Mesenchymal stem cell (in vitro differentiated cells and primary cell): ENCODE measurements at places on chromosomes 6 and 20.

GRCh38 chr6:163712981-163713380, 298.5 kb downstream of the QKI start:
- DNase-seq, result no peak

GRCh38 chr6:14729129-14729871, 516.6 kb upstream of the JARID2 start:
- no peak for DNase-seq

GRCh38 chr20:54090230-54091119, 20.1 kb upstream of the BCAS1 start:
- no peak for DNase-seq

DNA sequence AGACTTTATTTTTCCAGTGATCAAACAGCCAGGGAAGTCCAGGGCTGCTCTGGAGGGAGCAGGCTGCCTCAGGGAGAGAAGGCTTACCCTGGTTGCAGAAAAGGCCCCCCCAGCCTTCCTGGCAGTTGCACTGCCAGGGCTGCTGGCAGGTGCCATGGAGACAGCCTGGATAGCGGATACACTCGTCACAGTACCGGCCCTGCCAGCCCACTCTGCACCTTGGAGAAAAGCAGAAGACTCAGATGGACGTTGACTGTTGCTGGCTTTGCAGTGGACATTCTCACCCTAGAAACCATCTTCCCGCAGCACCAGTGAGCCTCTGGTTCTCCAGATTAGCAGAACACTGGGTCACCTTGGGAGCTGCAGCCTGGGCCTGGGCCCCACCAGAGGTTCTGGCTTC, 5.4 kb downstream of the DLL1 start:
- no peak for DNase-seq

DNA sequence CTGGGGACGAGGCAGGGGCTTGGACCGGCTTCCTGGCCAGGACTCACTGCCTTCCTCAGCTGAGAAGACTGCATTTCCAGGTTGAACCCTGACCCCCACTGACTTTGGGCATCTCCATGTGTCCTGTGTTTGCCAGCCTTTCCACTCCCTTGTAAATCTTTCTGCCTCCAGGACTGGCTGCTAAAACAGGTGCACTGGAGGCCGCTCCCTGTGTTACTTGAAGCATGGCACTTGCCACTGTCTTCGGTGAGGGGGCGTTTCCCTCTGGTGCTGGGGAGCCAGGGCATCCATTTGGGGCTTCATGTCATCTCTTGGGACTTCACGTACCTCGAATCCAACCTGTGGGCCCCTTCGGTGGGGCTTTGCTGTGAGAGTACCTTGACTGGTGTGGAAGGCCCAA, 6.7 kb upstream of the RBM38 start:
- no peak for DNase-seq

- no peak for DNase-seq
These were observed 273.3 kb upstream of the IRAK1BP1 start for GRCh38 chr6:78593898-78594667.

DNA sequence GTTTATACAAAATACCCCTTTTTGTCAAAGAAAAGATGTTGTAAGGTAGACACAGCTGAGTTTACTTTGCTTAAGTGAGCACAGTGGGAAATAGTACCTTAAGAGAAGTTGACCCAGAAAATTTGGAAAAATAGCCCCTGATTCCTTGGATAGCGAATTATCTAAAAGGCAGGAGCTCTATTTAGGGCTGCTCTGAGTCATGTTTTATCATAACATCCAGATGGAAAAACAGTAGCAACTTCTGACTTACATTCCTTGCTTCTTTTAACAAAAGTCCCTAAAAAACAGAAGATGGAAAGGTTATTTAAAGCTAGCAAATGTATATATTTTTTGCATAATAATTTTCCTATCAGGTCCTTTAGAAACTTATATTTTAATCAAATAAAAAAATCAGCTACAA, 59.0 kb downstream of the THEMIS start:
- peak; percentile 6 for DNase-seq

- DNase-seq, result no peak
These were observed 66.9 kb upstream of the CDH4 start for GRCh38 chr20:61185181-61185580.

DNA sequence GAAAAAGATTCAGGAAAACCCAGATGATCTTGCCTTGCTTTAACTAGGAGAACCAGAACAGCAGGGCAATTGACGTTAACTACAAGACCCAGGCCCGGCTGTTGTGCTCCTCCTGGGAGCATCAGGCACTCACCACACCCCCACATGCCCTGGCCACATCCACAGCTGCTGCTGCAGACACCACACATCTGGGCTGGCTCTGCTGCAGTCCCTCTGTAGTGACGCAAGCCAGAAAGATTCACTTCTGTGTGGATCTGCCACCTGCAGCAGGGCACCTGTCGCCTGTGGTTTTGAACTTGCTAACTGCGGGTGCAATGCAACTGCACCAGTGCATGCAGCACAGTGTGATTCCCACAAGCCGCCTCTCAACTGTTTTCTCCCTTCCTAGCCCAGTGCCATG, 228.8 kb downstream of the SYNDIG1 start:
- no peak for DNase-seq

- no peak for DNase-seq
These were observed 98.3 kb upstream of the FRMD1 start for GRCh38 chr6:168177103-168177891.

DNA sequence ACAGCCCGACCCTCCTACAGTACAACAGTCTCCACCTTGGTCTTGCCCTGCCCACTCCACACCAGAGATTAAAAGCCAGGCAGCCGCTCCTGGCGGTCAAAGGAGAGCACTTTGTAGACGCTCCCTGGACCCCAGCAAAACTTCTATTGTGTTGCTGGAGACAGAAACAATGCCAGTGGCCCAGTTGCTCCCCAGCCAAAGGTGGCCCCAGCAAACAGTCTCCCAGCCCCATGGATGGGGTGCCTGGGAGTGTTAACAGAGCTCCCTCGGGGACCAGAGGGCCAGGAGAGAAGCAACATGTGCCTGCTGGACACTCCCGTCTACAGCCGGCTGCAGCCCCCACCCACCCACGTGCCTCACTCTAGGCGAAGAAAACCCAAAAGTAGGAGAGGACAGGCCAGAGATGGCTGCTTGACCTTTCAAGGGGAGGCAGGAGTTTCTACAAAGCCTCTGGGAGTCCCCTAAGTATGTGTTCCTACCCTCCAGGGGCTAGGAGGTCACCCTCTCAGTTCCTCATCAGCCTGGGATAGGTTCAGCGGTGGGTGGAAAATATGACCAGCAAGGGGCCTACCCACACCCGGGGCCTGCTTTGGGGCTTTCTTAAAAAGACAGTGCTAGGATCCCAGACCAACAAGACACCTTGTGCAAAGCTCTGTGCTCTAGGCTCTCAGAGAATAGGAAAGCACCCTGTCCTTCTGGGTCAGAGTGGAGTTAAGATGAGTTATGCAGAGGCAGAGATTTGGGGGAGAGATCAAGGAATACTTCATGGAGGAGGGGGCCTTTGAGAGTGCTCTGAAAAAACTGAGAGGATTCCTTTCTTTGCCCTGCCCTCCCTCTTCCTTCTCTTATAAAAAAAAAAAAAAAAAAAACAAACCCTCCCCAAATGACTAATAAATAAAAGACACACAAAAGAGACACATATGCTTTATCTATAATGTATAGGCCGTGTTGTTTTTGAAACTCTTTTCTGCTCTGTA, 19.0 kb upstream of the PREX1 start:
- DNase-seq, result no peak

- no peak for DNase-seq
These were observed 47.9 kb upstream of the ID4 start for GRCh38 chr6:19789100-19789803.

DNA sequence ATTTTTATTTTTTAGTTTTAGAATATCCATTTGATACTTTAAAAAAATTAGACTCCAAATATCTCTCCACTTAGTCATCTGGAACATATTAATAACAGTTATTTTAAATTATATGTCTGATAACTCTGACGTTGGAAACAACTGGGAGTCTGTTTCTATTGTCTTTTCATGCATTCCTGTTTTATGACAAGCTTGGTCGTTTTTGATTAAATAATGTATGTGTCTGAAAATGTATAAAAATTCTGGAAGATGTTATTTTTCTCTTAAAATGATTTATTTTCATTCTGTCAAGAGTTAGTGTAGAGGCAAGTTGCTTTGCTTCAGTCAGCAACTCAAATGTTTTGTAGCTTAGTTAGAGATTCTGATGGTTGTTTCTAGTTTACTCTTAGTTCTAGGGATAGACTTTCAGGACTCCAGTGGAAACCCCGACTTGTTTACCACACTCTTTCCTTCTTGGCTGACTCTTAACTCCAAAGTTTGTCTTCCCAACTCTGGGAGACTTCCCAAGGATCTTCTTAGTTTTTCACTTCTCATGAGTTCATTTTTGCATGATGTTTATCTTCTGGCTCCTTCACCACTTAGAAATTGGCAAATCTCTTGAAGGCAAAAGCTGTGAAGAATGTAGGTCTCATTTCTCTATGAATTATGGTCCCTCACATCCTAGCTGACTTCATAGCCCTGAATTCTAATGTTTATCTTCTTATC, 190.9 kb downstream of the LAMA2 start:
- peak; percentile 29 for DNase-seq

- DNase-seq, result peak; percentile 48
These were observed 8.0 kb downstream of the TP53RK start for GRCh38 chr20:46681032-46681854.

GRCh38 chr6:169589293-169589692, 112.5 kb downstream of the WDR27 start:
- DNase-seq, result peak; percentile 3

GRCh38 chr20:54680872-54681619, 205.7 kb downstream of the DOK5 start:
- DNase-seq, result peak; percentile 11
